ENCODE measurements at places on chromosomes 5 and 9.

- DNase-seq = no peak
Measured at GRCh38 chr5:171680485-171680884, 105.1 kb upstream of the SMIM23 start.

- no peak for DNase-seq
Measured at GRCh38 chr5:168085261-168086031, 206.0 kb upstream of the WWC1 start.

GRCh38 chr9:120616966-120617935, 37.3 kb upstream of the CDK5RAP2 start:
- no peak for DNase-seq

DNA sequence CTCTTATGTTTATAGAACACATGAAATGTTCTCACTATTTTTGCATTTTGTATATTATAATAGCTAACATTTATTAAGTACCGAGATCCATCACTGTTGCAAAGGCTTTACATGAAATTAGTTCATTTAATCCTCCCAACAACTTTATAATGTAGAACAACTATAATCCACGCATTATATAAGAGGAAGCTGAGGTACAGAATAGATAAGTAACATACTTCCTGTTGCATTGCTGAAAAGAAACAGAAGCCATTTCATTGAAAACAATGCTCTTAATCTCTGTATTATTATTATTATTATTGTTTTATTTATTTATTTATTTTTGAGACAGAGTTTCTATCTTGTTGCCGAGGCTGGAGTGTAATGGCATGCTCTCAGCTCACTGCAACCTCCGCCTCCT, 7.9 kb upstream of the INSYN2B start:
- no peak for DNase-seq

GRCh38 chr9:108672475-108673190, 183.2 kb downstream of the ACTL7B start:
- DNase-seq = no peak

GRCh38 chr9:13100914-13101572, 178.4 kb downstream of the MPDZ start:
- DNase-seq = no peak

DNA sequence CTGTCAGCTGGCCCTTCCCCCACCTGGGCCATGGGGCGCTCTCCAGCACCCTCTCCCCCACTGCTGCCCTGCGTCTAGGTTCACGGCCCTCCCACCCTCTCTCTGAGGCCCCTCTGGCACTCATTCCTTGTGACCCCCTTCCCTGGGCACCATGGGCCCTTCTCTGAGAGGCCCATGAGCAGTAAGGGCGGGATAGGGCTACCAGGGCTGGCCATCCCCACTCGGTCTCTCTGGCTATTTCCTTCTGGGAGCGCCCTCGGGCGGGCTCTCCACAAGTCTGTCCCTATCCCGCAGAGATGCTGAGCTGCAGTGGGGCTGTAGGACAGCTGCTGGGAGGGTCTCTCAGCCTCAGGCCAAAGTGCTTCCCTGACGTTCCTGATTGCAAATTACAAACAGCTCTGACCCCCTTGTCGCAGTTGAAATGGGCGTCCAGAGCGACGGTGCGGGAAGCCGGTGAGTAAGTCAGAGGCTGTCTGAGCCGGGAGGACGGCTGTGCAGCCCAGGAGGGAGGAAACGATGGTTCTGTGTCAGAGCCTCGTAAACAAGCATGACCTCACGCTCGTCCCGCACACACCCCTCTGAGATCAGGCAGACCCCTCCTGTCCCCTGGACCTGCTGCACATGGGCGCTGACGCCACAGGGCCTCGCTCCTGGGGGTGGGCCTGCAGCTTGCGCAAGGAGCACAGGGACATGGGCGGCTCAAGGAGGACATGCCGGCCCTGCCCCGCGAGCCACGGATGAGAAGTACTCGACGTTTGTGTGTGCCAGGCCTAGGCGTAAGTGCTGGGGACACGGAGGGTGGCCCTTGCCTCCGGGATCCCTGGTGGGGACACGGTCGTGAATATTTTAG, 36.3 kb upstream of the GFPT2 start:
- DNase-seq = no peak
